ENCODE measurements at places on chromosomes 2 and 18. TPM values are rescaled to one million over a fixed set of nuclear protein-coding genes. Genes with fewer than 3 reads are reported as not detected.

REG1A gene
- not detected for total RNA-seq

OR6B2 gene
- total RNA-seq = not detected

ANKRD30BL gene
- total RNA-seq = not detected

GRCh38 chr2:237892984-237893595 is 33.7 kb downstream of the RAMP1 start:
- no peak for DNase-seq

DNA sequence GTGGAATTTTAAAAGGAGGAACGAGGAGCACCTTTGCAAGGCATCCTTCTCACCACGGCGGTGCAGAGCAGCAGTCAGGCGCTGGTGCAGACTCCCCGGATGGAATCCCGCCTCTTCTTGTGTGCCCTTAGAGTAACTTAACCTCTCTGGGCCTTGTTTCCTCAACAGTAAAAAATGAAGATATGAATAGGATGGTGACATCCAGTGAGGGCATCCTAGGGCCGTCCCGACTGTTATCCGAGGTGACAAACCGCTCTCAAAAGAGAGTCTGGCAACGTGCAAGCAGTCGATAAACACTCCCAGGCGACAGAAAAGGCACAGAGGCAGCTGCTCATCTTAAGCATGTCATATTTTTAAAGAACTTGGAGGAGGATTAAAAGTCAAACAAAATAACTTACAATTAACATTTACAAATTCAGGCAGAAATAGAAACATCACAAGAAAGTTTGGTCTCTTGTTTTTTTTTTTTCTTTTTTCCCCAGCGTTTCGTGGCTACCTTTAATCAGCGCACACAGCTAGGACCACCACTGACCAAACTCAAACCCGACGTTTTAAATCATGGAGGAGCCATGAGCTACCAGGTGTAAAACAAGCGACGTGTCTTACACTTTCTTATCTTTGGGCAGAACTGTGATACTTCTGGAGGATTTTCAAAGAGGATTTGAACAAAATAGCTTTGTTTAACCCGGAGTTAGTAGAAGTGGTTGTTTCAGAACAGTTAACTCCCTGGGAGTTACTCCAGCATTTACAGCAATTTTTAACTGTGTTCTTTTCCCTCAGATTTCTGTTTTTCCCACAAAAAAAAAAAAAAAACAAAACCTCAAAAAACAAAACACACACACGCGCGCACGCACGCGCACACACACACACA is 2.1 kb downstream of the MBP start:
- DNase-seq = no peak

GRCh38 chr2:231373786-231374349 is 21.6 kb upstream of the B3GNT7 start:
- peak; percentile 9 for DNase-seq

DNA sequence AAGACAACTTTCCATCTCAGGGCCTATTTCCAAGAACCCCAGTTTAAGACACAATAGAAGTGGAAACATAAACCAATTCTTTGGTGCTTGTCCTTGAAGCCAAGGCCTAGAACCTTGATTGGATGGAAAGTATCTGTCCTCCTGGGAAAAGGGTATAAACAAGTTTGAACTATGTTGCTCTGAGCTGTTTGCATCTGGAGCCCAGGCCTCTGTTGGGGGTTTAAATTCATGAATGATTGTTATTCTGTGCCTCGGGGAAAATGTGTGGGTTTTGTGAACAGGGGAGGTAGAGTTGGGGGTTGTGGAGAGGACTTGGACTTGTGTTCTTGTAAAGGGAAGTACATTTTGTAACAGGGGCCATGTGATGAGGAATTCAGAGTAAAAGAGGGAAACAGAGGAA is 406.1 kb downstream of the SLC4A3 start:
- DNase-seq = no peak

CCDC93 gene
- total RNA-seq = 22.2 TPM

DNA sequence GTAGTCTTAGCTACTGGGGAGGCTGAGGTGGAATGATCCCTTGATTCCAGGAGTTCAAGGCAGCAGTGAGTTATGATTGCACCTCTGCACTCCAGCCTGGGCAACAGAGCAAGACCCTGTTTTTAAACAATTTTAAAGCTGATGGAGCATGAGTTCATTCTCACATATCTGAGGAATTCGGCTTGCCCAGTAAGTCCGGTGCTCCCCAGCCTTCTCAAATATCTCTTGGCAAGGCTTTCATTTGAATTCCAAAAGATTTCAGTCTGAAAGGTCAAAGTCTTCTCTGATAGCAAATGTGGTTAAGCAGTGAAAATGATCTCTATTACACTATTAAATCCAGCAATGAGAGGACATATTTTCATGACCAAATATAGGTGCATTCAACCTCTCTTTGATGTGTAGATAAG is 27.9 kb downstream of the PIEZO2 start:
- DNase-seq = no peak

- DNase-seq = no peak
These were observed 4.4 kb downstream of the SMAD7 start for GRCh38 chr18:48946329-48946835.

GRCh38 chr18:58792086-58792485 is 72.6 kb upstream of the ZNF532 start:
- DNase-seq = no peak

STARD6 gene
- not detected for total RNA-seq

KYNU gene
- 1.1 TPM for total RNA-seq

DNA sequence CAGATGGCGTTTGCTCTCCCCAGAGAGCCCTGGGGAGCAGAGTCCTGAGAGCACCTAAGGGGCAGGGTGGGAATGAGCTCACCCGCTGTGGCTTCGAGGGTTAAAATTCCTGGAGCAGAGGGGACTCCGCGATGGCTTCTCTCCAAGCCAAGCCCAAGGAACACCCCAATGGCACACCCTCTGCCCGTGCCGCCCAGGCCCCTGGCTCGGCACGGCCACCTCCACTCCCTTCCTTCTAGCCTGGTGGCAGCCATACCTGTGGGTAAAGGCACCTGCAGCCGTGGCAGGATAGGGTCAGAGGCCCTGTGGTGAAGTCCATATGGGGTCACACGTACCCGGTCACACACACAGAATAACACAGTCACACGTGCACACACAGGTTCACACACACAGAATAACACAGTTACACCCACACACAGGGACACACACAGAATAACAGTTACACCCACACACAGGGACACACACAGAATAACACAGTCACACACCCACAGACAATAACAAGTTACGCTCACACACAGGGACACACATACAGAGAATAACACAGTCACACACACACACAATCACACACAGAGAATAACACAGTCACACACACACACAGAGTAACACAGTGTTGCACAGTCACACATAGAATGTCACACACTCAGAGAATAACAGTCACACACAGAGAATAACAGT is 50.5 kb downstream of the RAMP1 start:
- no peak for DNase-seq

- DNase-seq = no peak
These were observed 67.1 kb upstream of the DSG1 start for GRCh38 chr18:31250902-31251301.

GRCh38 chr2:219954331-219954730 is 326.9 kb downstream of the SLC4A3 start:
- DNase-seq = no peak

PIEZO2 gene
- total RNA-seq = 0.11 TPM

DNA sequence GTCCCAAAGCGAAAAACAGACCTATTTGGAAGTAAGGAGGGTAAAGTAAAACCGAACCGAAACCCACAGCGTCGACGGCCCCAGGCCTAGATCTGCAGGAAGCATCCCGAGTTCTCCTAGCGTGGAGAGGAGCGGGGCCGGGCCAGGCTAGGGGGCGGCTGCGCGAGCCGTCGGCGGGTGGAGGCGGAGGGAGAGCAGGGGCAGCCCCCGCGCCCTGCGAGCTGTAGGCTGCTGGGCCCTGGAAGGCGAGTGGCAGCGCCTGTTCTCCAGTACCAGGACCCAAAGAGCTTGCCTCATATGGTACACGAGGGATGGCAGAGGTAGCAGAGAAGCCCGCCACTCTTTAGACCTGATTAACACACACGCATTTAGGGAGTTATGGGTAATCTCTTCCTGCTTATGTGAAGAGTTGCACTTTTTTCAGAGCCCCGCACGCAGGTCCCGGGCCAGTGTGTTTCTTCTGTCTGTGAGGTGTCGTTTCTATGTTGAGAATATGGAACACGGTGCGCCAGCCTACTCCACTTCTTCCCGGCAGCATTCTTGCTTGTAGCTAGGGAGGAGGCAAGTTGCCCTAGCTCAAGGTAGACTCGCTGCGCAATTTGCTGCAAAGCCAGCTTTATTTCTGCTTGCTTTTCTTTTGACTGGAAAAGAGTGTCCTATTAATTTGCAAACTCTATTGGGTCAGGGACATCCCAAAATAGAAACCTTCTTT is 71.1 kb downstream of the ARHGEF33 start:
- DNase-seq = no peak

KLHL14 gene
- not detected for total RNA-seq

SRD5A2 gene
- not detected for total RNA-seq

STK17B gene
- total RNA-seq = 7.4 TPM

GRCh38 chr2:46167924-46168323 is 129.3 kb upstream of the EPAS1 start:
- no peak for DNase-seq

DNA sequence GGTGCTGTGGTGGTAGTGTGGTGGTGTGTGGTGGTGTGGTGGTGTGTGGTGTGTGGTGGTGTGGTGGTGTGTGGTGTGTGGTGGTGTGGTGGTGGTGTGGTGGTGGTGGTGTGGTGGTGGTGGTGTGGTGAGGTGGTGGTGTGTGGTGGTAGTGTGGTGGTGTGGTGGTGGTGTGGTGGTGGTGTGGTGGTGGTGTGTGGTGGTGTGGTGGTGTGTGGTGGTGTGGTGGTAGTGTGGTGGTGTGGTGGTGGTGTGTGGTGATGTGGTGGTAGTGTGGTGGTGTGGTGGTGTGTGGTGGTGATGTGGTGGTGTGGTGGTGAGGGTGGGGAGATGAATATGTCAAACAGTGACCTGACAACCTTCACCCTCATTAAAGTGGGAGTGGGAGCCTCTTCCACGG is 55.6 kb upstream of the DLGAP1 start:
- no peak for DNase-seq

DNA sequence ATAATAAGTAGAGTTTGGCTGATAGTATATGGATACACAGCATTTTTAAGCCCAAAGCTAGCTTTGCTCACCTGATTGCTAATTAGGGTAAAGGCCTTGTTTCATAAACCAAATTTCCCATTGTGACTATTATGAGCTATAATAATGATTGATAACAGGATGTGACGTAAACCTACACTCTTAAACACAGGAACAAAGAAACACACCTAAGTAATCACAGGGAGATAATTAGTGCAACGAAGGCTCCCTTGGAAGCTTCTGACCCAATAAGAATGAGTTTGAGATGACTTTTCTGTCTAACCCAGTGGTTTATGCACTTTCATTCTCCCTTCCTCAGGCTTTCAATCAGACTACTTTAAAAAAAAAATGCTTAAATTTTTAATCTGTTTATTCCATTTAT is 683.2 kb downstream of the SATB2 start:
- no peak for DNase-seq

KCNJ3 gene
- total RNA-seq = 2.6 TPM

- no peak for DNase-seq
These were observed 77.6 kb downstream of the AFF3 start for GRCh38 chr2:100064592-100065428.

FAM136A gene
- 26.0 TPM for total RNA-seq

DNA sequence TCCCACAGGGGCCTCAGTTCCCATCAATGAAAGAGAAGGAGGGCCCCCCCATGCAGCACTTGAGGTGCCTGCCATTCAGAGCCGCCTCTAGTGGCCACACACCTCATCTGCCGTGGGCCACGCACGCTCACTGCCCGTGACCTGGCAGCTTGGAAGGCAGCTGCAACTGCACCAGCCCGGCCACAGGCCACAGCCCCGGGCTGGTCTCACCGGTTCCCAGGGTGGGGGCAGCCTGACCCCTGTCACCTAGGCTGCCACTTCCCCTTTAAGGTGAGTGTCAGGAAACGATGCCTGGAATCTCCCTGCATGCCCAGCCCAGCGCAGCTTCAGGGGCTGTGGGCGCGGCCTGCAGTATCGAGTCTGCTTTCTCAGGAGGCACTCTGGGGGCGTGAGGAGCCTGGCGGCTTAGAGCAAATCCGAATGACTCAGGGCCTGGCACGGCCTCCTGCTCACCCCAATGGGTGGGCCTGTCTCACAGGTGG is 2.6 kb downstream of the MAB21L4 start:
- no peak for DNase-seq

NT5DC4 gene
- total RNA-seq = not detected

DNA sequence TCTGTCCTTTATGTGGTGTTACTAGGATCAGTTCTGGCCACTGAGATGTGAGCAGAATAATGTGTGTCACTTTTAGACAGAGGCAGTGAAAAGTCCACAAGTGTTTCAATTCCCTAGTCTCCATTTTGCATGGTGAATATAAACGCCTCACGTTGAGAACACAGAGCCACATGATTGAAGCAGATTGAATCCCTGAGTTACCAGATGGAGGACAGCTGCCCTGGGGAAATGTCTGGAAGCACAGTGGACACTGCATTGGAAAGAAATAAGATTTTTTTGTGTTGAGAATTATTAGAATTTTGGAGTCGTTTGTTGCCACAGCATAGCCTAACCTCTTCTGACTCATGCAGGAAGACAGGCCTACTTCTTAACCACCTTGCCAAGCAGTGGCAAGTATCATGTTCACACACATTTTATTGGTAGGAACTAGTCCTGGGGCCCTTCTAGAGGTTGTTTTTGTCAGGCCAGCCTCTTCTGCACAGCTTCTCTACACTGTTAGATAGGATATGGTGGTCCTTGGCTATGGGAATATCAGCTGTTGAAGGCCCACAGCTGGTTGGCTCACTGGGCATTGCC is 188.6 kb downstream of the TMEM182 start:
- no peak for DNase-seq

DNA sequence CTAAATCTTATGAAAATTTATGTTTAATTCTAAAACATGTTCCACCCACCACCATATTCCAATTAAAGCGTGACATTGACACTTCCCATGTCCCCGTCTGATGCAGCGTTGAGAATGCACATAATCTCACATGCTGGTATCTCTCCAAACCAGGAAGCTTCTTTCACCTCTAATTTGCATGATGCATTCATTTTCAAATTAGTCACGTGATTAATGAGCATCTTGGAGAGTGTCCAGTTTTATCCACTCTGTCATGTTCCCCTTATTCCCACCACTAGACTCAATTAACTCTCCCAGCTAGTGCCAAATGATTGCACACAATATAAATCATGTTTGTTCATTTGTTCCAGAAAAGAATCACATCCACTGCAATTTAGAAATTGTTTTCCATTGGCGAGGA is 105.8 kb downstream of the RIT2 start:
- DNase-seq = no peak

- DNase-seq = no peak
These were observed 182.6 kb upstream of the THSD7B start for GRCh38 chr2:136582628-136583205.

GRCh38 chr2:216498379-216499352 is at the start of gene RPL37A:
Gene RPL37A (plus strand): TSS chr2:216498844. CDS start chr2:216498875, 31 bp downstream.
- peak; percentile 95 for DNase-seq

DNA sequence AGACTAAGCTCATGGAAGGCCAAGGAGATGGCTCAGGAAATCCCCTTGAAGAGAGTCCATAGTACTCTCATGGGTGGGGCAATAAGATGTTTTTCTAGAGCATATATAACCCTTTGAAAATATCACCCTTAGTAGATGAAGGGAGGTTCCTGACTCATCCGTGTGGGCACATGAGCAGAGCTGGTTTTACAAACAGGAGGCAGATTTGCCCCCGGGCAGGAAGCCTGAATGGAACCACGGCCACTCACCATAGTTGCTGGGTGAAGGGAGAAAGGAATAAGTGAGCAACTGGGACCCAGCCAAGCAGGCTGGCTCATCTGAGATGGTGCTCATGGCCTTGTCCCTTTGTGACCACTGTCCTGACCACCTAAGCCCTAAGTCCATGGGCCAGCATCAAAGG is 29.0 kb upstream of the MAPRE3 start:
- no peak for DNase-seq

GRCh38 chr2:107001964-107002696 is 116.2 kb upstream of the ST6GAL2 start:
- DNase-seq = no peak
